ENCODE measurements at places on chromosomes 2 and 18.

DNA sequence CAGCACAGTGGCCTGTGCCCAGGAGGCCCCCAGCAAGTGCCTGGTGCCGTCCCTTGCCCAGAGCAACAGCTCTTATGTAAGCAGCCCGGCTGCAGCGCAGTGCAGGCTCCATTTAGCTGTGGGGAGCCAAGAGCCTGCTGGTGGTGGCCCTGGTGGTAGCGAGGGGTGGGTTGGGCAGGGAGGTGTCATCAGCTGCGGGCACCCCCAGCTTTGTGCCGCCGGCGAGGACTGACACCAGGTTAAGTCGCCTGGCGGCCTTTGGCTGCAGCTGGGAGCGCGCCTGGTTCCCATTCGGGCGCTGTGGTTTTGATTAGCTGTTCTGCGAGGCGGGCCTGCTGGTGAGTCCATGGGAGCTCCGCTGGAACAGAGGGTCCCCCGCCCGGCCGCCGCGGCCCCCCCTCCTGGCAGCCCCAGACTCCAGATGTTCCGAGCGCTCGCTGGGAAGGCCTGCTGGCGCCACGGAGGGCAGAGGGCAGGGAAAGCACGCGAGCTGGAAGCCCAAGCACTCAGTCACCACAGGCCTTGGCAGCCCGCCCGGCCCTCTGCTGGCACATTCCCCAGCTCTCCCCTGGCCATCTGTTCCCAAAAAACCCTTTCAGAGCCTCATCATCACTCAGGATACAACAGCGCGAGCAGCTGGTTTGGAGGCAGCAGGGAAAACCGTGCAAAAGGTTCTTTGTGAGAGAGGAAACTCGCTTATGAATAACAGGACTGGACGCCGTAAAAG, 18.4 kb downstream of the ATOH8 start:
- DNase-seq = peak; percentile 93

DNA sequence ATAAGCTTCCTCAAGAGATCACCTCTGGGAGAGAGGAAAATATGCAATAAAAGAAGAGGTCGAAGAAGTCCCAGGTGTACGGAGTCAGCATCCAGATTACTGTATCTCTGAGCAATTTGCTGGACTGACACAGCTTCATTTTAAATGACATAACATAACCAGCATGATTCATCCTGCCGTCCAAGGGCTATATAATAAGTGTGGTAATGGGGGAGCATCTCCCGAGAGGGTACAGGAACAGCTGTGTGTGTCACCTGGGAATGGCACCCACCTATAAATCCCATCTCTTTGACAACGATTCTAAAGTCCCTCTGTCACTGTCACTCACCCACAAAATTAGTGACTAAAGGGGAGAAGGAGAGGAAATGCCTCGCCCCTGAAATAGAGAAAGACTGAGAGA, 19.3 kb upstream of the FZD7 start:
- DNase-seq = no peak

DNA sequence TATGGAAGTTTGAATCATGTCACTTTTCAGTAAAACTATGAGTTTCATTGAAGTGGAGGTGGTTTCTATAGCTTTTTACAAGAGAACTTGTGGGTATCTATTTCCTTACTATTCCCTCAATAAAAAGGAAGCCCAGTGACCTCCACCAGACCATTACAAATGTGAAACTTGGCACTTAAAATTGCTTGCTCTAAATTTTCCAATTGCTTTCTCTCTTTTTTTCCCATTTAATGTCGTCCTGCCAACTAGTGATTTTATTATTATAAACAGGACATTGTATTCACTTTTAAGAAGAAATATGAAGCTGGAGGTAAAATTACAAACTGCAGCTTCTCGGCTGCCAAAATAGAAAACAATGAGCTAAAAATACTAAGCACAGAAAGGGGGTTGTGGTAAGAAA, 208.2 kb upstream of the ALPP start:
- no peak for DNase-seq

GRCh38 chr2:225112362-225113126, 70.3 kb upstream of the DOCK10 start:
- peak; percentile 30 for DNase-seq

DNA sequence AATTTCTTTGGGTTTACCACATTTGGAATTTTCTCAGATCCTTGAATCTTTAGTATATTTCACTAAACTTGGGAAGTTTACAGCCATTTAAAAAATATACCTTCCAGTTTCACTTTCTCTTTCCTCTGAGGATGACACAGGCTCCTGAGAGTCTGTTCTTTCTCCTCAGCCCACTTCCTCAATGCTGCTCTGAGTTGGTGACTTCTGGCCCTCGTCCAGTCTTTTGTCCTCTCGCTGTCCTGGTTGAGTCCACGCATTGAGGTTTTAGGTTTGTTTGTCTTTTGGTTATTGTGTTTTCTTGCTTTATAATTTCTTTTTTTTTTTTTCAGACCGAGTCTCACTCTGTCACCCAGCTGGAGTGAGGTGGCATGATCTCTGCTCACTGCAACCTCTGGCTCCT, 40.7 kb upstream of the GALR1 start:
- DNase-seq = no peak

- DNase-seq = no peak
Observed at GRCh38 chr2:164285576-164285975, 335.7 kb downstream of the GRB14 start.

GRCh38 chr2:234496055-234496834, 636 bp downstream of the ARL4C start:
- DNase-seq = no peak

GRCh38 chr2:32947484-32948143, 861 bp downstream of the LTBP1 start:
- DNase-seq = no peak

DNA sequence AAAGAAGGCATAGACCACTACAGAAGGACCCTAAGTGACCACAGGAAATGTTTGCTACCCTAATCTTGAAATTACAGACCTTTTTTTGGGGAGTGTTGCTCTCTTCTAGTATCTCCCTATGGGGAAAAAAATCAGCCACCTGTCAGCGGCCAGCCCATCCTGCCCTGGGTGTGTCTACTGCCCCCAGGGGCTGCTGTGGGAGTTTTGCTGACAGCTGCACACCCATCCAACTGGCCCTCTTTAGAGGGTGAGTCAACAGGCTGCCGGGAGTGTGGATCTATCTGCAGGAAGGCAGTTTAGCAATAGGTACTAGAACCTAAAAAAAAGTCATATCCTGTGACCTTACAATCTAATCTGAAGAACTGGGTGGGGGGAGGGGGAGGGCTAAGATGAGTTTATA, 796 bp upstream of the DYSF start:
- no peak for DNase-seq

DNA sequence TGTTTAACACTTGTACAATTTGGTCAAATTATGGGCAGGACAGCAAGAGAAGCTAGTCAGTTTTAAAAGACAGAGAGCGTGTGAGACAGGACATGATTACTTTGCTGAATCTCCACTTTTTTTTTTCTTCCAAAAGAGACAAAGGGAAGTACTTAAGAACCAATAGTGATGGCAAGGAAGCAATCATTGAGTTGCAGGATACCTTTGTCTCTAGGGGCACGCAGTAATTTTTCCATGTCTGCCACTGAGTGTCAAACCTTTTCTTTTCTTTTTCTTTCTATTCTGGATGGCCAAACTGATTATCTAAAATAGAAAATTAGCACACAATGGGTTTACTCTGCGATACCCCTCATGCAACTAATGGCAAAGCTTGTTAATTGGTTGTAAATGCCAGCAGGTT, 533.0 kb downstream of the PLCL1 start:
- DNase-seq = no peak

- no peak for DNase-seq
Observed at GRCh38 chr2:180925700-180926099, 54.7 kb upstream of the UBE2E3 start.

DNA sequence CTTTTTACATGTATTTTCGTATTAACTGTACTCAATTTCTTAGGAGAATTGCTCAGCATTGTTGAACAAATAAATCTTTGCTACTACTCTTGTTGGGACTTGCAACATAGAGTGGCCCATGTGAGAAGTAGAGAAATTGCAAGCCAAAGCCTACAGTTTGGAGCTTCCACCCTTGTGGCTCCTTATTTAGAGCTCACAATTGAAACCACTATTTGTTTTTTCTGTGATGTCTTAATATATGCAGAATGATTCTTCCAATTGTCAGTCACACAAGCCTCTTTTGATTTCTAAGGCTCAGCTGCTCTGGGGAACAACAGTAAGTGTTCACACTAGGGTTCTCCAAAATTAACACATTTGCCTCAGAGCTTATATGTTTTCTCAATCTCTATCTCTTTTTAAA, 60.2 kb upstream of the GALNT13 start:
- DNase-seq = no peak
